ENCODE measurements at places on chromosomes 6 and 20. TPM values are rescaled to one million over a fixed set of nuclear protein-coding genes. Genes with fewer than 3 reads are reported as not detected.

- no peak for DNase-seq
Measured at GRCh38 chr6:87784690-87785089, 82.7 kb upstream of the AKIRIN2 start.

GRCh38 chr6:160277546-160277945 lies 18.9 kb upstream of the SLC22A2 start:
- no peak for DNase-seq

DNA sequence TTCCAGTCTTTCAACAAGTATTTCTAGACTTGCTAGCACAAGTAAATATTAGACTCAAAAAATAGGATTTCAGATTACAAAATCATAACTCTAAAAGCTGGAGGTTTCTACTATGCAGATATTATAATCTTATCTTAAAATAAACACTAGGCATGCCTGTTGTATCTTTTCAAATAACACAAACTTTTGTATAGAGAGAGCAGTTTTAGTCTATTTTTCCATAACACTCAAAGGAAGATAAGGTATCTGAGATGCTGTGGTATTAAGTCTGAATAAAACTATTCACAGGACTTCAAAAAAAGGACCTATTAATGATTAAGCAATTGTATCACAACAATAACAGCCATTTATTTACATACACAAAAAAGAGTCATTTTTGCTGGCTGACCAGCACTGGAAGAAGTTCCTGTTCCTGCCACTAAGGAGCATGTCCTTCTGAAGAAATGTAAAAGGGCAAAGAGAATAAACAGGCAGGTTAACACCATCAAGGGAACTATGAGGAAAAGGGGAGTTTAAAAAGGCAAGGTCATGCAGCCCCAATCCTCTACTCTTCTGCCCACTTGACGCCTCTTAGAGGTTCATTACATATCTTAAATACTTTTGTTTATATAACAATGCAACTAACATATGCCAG lies 39.4 kb downstream of the REPS1 start:
- no peak for DNase-seq

DNA sequence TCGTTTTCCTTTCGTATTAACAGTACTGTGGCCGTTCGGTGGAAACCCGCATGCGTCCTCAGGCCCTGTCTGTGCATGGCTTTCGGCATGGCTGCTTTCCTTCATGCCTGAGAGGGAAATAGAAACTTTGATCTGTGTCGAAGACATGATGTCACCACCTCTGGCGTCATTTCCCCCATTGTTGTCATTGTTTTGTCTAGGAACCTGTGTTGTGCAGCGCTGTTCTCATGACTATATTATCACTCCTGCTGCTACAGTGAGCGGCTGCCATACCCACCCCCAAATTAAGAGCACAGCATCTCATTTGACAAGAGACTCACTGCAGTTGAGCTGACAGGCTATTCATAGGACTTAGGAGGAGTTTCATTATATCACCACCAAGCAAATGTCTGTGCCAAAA lies 172.3 kb downstream of the TMEM242 start:
- no peak for DNase-seq

Gene FOXQ1
- total RNA-seq: not detected

- no peak for DNase-seq
Measured at GRCh38 chr6:97316978-97317377, 34.0 kb upstream of the MMS22L start.

DNA sequence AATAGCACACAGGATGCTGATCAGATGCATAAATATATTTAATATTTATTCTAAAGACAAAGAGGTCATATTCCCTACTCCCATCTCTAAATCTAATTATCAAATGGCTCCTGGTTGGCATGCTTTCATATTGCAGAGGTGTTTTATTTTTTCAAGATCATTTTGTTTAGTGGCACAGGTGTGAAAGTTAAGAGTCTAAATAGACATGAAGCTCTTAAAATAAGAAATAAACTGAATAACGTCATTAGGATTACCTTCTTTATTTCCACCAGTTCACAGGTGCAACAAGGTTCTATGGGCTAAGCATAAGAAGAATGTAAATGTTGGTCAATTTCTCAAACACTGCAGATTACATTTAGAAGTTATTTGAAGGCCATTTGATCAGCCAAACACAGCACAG lies 7.1 kb upstream of the CYP24A1 start:
- no peak for DNase-seq

DNA sequence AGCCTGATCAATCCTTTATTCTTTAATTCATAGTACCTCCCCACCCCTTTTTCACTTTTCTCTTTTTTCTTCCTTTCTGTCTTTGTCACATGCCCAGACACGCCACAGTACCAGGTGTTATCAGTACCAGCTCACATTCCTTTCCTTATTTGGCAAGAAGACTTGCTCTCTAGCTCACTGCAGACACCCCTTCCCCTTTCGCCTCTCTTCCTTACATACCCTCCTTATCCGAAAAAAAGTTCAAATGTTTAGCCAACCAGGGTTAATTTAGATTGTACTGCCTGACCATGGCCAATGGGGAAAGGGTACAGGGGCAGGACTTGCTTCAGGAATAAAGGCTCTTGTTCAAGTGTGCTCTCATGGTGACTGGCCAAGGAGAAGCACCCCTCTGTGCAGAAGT lies 9.3 kb upstream of the SIRPB2 start:
- DNase-seq: no peak

GRCh38 chr6:128518434-128519131 lies 1.8 kb downstream of the PTPRK start:
- peak; percentile 65 for DNase-seq

DNA sequence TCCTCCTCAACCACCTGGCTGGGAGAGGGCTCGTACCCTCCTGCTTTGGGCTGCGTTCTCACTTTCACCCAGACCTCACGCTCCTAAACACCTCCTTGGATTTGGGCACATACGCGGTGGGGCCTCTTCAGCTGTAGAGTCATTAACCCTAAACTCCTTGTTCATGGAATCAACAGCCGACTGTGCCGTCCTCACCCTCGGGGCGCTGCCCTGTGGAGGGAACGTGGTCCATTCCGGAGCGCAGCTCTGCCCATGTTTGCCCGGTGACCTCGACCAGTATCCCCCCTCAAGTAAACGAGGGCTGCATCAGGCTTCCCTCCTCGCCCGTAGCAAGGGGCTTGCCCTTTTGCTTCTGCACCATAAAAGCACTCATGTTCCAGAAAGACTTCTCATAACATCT lies 174.0 kb upstream of the QKI start:
- DNase-seq: no peak

DNA sequence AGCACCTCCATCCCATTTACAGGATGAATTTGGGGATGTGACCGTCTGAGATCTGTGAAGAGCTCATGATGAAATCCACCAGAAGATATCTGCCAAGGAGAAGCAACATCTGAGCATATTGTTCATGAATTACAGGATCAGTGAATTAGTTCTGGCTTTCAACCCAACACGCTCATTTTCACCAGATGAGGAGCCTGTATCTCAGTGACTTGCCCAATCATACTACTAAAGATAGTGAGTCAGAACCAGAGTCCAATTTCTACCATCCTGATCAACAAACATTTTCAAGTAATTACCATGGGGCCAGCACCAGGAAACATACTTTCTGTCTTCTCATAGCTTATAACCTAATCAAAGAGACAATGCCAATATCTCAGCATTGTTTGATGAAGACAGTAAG lies 116.6 kb downstream of the ZDHHC14 start:
- no peak for DNase-seq

DNA sequence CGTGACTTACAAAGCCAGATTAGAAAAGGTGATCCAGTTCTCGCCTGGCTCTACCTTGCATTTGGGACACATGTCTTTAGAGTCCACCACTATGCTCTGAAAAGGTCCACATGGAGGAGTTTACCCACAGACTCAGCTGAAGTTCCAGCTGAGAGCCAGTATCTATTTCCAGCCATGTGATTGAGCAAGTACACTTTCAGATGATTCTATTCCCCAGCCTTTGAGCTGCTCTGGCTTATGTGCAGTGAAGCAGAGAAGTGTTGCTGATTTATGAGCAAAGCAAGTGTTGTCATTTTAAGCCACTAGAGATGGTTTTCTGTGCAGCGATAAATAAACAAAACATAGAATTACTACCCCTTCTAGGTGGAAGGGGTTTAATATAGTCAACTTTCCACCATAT lies 520.8 kb upstream of the RNF217 start:
- DNase-seq: no peak

DNA sequence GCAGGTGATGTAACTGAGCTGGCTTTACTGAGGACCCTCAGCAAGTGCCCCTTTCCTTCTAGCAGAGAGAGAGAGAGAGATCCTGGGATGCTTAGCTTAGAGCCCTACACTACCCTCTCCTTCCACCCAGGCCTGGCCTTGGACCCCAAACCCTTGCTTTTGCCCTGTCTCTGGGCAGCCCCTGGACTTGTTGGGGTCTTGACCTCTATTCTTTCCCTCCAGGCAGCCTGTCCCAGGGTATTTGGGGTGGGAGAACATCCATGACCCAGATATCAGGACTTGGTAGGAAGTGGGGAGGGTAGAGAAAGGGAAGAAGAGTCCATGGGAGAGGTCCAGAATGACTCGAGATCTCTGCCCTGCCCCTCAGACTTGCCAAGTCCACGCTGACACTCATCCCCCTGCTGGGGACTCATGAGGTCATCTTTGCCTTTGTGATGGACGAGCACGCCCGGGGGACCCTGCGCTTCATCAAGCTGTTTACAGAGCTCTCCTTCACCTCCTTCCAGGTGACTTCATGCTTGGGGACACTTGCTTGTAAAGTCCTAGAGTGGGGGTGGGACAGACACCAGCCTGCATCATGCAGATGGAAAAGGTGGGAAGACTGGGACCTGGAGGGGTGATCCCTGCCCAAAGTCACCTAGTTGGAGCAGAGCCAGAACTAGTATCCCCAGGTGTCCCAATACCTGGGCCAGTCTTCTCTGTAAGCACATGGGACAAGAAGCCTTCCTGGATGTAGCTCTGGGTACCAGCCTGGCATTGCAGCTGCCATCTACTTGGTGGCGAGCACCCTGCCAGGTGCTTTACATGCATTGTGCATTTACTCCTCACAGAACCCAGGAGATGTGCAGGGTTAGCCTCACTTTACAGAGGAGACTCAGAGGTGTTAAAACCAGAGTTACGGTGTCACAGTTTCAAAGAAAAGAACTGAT lies 30.9 kb downstream of the GLP1R start:
- DNase-seq: no peak

Gene SULF2
- total RNA-seq: 29.5 TPM

DNA sequence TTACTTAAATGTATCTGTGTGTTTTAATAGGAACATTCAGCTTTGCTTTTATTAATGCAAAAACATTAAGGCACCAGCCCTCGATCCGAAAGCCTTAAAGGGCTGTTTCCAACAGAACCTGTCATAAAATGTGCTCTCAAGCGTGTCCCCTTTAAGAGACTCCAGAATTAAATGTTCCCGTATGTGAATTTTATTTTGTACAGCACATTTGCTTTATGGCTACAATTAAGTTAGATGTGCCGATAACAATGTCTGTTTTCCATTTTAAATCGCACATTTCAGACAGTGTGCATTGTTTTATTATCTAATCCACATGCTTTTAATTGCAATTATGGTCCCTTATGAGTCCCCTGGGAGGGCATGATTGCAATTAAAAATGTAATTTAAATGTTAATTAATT lies 198.9 kb downstream of the TSHZ2 start:
- DNase-seq: no peak

Gene EPPIN
- not detected for total RNA-seq

GRCh38 chr6:96610019-96610418 lies 47.1 kb downstream of the FHL5 start:
- DNase-seq: no peak

DNA sequence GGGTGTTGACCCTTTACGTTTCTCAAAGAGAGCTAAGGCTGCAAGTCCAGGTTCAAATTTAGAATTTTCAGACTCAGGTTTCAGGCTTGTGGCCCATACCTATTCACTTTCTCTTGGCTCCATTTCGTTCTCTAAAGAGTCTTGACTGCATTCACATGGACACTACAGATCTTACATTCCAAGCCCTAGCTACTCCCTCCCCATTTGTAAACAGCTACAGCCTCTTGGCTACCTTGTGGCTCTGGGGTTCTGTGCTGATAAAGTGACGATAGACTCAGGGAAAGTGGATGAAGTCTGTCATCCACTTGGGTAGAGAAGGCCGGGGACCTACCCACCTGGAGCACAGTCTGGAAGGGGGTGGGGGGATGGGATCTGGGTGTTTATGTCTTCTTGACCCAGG lies 503.3 kb downstream of the LMBRD1 start:
- no peak for DNase-seq

DNA sequence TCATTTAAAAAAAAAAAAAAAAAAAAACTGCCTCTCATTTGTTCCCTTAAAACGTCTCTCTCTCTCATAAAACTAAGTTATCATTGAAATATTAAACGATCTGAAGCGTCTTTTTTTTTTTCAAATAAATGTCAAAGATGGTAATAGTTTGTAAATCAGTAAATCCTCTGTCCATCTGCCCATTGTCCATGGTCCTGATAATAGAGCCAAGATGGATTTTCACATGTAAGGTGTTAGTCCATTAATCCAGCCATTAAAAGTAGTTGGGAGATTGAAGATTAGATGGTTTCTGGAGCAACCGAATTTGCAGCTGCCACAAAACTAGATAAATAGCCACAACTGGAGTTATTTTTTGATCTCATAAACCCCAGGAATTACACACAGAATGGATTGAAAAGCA lies 145.8 kb upstream of the SNX9 start:
- no peak for DNase-seq

GRCh38 chr6:44277763-44278162 lies 7.5 kb downstream of the TMEM151B start:
- DNase-seq: no peak

DNA sequence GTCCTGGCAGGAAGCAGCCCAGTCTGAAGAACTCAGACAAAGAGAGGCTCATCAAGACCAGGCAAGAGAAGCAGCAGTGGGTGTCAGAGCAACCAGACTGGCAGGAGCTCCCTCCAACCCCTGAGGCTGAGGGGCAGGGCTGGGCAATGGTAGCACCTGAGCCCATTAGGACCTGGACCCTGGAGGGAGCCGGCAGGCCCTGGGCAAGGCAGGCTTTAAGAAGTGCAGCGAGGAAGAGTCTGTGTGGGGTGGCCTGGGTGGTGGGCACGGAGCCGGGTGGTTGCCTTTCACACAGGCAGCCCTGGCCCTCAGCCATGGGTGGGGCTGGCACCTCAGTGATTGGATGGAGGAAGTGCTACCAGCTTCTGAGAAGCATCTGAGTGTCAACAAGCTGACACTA lies 33.1 kb upstream of the IRF4 start:
- DNase-seq: peak; percentile 71

- no peak for DNase-seq
Measured at GRCh38 chr20:1362484-1362883, 30.4 kb downstream of the FKBP1A start.

Gene KIF6
- 0.16 TPM for total RNA-seq

- no peak for DNase-seq
Measured at GRCh38 chr6:53233309-53233708, 84.7 kb upstream of the GCM1 start.

Measured in Right ventricle myocardium inferior (tissue), 1 donor.